ENCODE measurements at places on chromosomes 1 and 21. TPM values are rescaled to one million over a fixed set of nuclear protein-coding genes. Genes with fewer than 3 reads are reported as not detected.

The SLC2A5 gene
- 0.17 TPM for total RNA-seq

The MTFR1L gene
- 21.7 TPM for total RNA-seq

The FABP3 gene
- not detected for total RNA-seq

The ALPL gene
- total RNA-seq = 0.33 TPM
